ENCODE measurements at places on chromosomes 5 and 9.

GRCh38 chr9:18759827-18760226, 273.2 kb downstream of the SAXO1 start:
- DNase-seq, result no peak

DNA sequence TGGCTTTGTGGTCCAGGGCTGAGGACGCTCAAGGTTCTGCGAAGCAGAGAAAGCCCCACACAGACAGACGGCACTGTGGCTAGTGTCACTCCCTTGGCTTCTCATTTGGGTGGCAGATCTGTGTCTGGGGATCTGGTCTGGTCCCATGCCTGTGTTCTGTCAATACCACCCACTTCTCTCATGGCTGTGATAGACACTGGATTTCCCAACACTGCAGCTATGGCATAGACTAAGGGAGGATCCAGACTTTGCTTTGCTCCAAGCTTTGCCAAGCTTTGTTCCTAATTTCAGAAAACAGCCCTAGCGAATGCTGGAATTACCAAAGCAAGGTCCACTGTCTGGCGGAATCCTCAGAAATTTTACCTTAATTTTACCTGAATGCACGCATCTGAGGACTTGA, 62.1 kb downstream of the GADD45G start:
- DNase-seq, result no peak

- peak; percentile 72 for DNase-seq
These were observed 132.2 kb downstream of the EBF1 start for GRCh38 chr5:158967541-158967940.

DNA sequence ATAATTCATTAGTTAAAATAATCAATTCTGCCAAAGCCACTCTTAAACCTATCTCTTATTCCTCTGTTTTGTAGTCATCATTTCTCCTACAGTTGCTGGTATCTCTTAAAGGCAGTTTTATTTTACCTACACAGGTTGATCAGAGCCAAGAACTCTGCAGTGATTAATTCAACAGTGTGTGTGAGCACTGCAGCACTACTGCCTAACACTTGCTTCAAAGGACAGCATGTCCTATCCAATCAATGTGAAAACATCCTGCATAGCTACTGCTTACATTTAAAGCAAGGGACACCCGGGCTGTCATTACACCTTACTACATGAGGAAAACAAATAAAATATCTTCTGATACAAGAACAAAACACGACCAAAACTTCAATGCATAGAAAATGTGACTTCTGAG, 45.1 kb upstream of the HK3 start:
- DNase-seq, result no peak

DNA sequence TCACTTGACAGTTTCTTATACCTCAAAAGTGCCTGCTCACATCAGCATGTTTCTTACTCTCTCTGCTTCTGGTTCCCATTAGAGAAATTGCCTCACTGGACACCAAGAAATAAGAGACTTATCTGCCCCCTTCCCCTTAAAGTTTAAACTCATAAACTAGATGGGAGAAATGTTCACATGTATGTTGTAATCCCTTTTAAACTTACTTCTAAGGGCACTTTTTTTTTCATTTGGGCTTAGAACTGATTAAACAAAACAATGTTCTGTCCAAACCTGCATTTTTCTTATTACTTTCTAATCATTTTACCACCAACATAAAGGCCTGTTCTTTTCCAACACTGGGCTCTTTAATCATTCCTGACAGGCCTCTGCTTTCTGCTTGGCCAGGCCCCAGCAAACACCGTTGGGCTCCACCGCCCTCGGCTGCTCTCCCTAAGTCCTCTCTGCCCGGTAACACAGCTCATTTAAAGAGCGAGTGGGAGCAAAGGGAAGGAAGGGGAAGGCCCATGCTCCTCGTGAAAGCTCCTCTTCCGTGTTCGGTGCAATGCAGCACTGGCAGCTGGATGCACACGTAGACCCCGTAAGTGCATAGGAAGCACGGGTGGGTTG, 53.4 kb downstream of the ROR2 start:
- peak; percentile 42 for DNase-seq

GRCh38 chr5:103800741-103801495, 238.3 kb upstream of the NUDT12 start:
- DNase-seq, result peak; percentile 5

GRCh38 chr9:119004618-119004990, 364.6 kb downstream of the BRINP1 start:
- peak; percentile 90 for DNase-seq

GRCh38 chr9:33133186-33133585, 34.0 kb downstream of the B4GALT1 start:
- no peak for DNase-seq

- no peak for DNase-seq
These were observed 91.0 kb upstream of the COL5A1 start for GRCh38 chr9:134550584-134550983.

DNA sequence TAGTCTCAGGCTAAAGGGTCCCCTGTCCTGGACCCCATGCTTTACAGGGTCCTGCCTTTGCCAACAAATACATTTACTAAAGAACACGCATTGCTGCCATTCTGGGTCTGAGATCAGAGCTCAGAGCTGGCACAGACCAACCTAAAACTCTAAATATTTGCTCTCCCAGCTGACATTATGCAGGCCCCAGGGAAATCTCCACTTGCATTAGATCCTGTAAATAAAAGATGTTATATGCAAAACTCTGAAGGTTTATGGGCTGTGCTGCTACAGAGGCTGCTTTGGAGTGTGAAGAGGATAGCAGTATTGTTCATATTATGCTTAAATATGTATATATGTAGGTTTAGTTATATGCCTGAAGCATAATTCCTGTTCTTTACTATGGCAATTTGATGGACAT, 35.9 kb upstream of the RANBP3L start:
- no peak for DNase-seq

DNA sequence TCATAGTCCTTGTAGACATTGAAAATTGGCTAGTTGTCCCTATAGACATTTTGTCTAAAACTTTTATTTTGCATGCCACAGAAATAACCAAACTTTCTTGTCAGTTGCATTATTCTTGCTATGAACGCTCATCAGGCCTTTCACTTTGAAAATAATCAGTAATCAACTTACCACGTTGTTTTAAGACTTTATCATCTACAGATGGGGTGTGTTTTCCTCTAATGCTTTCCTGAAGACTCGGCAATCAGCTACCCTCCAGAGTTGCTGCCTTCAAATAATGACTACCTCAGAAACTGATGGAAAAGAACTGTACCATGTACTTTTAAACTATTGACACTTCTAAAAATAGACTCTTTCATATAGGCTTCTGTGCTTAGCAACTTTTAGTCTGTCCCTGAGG, 33.5 kb upstream of the HSPB3 start:
- DNase-seq, result no peak

DNA sequence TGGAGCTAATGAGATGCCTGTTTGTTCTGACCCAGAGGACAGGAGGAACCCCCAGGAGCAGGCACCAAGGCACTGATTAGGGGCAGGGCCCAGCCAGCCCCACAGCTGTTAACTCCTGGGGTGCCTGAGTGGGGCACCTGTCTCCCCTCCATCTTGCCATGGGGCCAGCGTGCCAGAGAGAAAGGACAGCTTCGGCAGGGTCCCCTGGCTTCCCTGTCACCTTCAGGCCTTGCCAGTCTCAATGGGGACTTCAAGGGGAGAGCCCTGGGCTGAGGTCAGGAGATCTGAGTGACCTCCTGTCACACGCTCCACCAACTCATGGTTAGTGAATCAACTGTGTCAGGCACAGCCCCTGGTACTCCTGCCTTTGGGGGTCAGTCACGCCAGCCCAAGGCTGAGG, 152.7 kb upstream of the MVB12B start:
- no peak for DNase-seq

GRCh38 chr5:147674411-147674810, 108.1 kb downstream of the JAKMIP2 start:
- DNase-seq, result no peak

DNA sequence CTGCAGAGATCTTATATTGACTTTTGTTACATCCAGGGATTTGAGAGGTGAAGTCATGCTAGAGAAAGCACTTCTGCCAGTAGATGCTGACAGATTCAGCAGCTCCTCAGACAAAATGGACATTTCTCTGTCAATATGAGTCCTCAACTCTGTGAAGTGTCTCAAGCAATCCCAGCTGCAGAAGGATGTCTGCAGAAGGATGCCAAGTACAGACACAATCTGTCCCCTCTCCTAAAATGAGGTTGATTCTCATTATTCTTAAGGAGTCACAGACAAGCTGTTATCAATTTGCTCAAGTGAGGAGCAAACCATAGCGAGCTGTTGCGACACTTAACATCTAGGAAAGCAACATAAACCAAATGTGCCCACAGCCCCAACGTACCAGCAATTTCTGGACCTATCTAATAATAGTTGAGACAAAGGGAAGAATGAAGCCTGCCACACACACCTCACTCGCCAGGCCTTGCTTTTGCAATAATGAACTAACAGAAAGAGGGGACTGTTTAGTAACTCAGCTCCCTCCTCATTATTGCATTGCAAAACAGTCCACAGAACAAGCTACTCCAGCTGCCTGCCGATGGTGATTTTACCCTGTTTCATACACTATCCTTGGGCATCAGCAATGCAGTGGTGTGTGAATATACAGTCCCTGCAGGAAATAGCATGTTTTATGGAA, 364.2 kb upstream of the PDE4D start:
- no peak for DNase-seq

- DNase-seq, result no peak
These were observed 76.9 kb downstream of the ST8SIA4 start for GRCh38 chr5:100826133-100826532.

DNA sequence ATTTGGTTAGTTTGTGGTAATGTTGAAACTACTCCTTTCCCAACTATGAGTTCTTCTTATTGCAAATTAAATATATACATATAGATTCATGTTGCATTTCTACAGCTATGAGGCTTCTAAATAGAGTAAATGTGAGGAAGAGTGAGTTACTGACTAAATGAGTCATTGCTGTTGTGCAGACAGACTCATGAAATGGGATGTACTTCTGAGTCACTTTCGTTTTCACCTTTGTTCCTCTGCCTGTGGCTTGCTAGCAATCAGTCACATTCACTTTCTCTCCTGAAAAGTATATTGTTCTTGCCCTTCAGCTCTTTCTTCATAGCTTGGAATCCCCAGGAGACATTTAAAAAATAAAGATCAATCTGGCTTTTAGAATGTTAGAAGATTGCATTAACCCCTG, 295.5 kb upstream of the SMC2 start:
- no peak for DNase-seq

- DNase-seq, result no peak
These were observed 25.0 kb upstream of the AUH start for GRCh38 chr9:91386765-91387164.

DNA sequence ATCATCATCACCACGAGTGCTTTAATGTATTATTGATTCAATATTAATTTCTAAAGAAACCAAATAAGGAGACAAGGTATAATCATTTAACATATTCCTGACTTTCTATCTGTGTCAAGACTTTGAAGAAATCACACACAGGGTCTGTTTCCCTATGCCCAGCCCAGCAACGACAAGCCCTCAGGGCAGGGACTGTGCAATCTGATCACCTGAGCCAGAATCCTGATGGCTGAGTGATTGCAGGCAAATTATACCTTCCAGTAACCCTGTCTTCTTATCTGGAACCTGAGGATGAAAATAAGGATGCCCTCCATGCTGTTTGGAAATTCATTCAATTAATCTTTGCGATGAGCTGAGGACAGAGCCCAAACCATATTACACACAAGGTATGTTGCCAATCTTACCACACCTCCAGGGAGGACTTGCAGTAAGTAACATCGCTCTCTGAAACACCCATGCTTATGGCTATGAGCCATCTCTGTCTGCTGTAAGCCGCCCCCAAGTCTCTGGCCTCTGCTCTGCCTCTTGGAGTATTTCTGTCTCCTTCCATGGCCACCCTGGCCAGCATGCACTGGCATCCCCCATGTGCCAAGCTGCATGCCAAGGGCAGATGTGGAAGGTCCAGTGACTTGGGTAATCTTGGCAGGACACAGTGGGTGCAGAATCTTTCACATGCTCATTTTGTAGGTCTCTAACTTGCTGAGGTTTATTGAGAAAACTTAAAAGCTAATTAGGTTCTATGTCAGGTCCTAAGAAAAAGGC, 10.6 kb downstream of the TAS2R1 start:
- no peak for DNase-seq

Measured in AG10803 (cell line).